ENCODE measurements at places on chromosomes 1 and 21.

- no peaks in the 10 kb centered on the region for H3K27me3 ChIP-seq
- H3K36me3 ChIP-seq = no peaks in the 10 kb centered on the region
- no peaks in the 10 kb centered on the region for H3K4me1 ChIP-seq
- no peak overlapping the region for H3K4me3 ChIP-seq
- no peak overlapping the region for H3K27ac ChIP-seq
- no peak for DNase-seq
Observed at GRCh38 chr1:45952072-45952471, 148.7 kb downstream of the MAST2 start.

- peak overlapping the region; percentile 53 for H3K4me3 ChIP-seq
- H3K27ac ChIP-seq = peak overlapping the region; percentile 87
- no peaks in the 10 kb centered on the region for H3K4me1 ChIP-seq
- peak; percentile 63 for DNase-seq
Observed at GRCh38 chr1:9196129-9197040, 38.2 kb upstream of the H6PD start.

DNA sequence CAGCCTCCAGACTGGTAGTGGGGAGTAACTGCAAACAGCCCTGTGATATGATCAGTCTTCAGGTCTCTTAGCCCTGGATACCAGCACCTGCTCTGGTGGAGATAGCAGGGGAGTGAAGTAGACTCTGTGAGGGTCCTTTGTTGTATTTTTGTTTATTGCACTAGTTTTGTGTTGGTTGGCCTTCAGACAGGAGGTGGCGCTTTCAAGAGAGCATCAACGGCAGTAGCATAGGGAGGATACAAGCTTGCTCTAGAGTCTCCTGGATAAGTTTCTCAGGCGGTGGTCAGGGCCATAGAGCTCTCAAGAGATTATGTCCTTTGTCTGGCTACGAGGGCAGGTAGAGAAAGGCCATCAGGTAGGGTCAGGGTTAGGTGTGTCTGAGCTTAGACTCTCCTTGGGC, 116.4 kb downstream of the USH2A start:
- no peaks in the 10 kb centered on the region for H3K27me3 ChIP-seq
- no peak overlapping the region for H3K4me3 ChIP-seq
- no peak for DNase-seq
- H3K36me3 ChIP-seq = no peaks in the 10 kb centered on the region

GRCh38 chr1:190507357-190507756, 29.7 kb upstream of the BRINP3 start:
- no peaks in the 10 kb centered on the region for H3K4me1 ChIP-seq
- no peak for DNase-seq
- no peak overlapping the region for H3K27ac ChIP-seq
- H3K36me3 ChIP-seq = no peaks in the 10 kb centered on the region
- no peaks in the 10 kb centered on the region for H3K27me3 ChIP-seq

GRCh38 chr1:217524787-217525520, 105.9 kb downstream of the GPATCH2 start:
- no peaks in the 10 kb centered on the region for H3K36me3 ChIP-seq
- no peaks in the 10 kb centered on the region for H3K4me1 ChIP-seq
- no peak for DNase-seq
- no peak overlapping the region for H3K4me3 ChIP-seq
- no peak overlapping the region for H3K27ac ChIP-seq

DNA sequence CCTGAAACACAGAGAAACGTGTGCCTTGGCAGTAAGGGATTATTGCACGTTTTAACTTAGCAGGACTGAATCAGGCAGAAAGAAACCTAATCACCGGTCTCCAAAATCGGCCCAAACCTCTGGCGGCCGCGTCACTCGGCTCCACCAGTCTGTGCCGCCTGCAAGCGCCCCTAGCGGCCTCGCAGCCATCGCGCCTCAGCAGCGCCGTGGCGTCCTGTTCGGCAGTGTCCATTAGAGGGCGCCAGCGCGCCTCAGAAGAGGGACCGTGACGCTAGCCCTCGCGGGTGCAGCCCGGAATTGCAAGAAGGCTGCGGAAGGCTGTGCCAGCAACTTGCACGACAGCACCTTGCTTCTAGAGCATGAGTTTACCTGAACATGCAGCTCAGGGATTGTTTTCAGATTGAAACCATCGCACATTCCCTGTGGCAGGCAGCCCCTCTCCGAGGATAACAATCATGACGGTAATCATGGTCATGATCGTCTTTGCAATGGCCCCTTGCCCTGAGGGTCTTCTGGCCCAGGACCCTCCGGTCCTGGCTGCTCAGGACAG, 164.4 kb downstream of the TRIM33 start:
- peak; percentile 95 for DNase-seq
- peak overlapping the region; percentile 88 for H3K27ac ChIP-seq
- H3K27me3 ChIP-seq = no peaks in the 10 kb centered on the region
- H3K4me3 ChIP-seq = peak overlapping the region; percentile 35

DNA sequence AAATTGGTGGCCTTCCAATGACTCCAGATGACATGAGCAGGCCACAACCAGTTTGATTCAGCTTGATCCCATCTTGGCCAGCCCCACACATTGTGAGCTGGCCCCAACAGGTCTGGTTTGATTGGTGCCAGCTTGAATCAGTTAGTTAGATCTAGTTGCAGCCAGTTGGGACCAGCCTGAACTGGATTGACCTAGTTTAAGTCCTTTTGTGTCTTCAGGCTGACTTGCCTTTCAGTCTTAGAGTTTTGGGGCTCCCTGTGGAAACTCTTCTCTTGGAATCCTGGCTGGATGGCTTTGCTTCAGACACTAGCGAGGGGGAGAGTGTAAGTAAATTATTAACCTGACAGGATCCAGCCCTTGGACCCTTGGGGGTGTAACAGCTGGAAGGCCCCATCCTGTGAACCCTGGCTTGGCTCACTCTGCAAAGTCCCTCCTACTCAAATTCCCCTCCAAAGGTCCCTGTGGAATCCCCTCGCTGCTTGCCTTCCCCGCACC, 36.2 kb upstream of the POU3F1 start:
- DNase-seq = no peak
- no peak overlapping the region for H3K27ac ChIP-seq
- no peaks in the 10 kb centered on the region for H3K4me1 ChIP-seq
- H3K36me3 ChIP-seq = no peaks in the 10 kb centered on the region

DNA sequence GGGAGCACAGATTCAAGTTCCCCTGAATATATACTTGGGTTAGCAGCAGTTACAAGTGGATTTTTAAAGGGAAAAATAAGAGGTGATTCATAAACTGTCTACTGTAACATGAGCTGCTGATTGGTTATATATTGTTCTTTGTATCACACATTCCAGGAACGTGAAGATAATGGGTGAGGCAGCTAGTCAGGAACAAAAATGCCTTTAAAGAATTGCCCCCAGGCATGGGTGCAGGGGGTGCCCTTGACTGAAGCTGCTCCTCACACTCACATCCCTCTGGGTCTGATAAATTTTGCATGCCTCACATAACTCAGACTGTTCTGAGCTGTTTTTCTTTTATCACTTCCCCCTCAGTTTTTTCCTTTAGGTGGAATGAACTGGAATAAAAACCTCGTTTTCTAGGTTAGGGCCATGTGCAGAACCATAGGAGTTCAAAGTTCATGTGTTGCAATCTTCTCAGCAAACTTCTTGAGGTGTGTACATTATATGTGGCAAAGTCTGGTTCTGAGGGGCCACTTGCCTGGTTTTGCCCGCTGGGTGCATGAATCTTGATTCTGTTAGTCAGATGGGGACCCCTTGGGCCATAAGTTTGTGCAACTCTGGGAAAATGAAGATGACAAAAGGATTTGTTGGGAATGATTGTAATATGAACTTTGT, 21.1 kb downstream of the TBX19 start:
- H3K4me3 ChIP-seq = no peak overlapping the region
- H3K27me3 ChIP-seq = no peaks in the 10 kb centered on the region
- H3K27ac ChIP-seq = no peak overlapping the region
- DNase-seq = no peak
- no peaks in the 10 kb centered on the region for H3K36me3 ChIP-seq

DNA sequence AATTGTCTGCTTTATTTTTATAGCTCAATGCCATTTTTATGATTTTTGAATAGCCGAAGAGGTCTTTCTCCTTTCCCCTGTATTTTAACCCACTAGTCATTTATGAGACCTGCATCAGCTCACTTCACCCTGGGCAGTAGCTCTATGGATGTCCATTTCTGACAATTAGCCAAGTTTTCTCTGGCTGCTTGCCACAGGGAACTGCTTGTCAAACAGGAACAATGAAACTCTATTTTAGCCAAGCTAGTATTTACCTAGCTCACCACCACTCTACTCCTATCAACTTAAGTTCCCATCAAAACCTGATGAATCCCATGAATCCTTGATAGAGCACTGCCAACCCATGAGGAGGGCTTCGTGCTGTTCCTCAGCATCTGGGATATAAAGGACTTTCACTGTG, 406.7 kb downstream of the RWDD3 start:
- H3K4me3 ChIP-seq = no peak overlapping the region
- H3K36me3 ChIP-seq = no peaks in the 10 kb centered on the region
- peak overlapping the region; percentile 63 for H3K27ac ChIP-seq
- H3K4me1 ChIP-seq = no peaks in the 10 kb centered on the region
- H3K27me3 ChIP-seq = no peaks in the 10 kb centered on the region

GRCh38 chr1:233664253-233664652, 50.3 kb downstream of the KCNK1 start:
- peak overlapping the region; percentile 31 for H3K27ac ChIP-seq
- H3K4me3 ChIP-seq = no peak overlapping the region
- no peaks in the 10 kb centered on the region for H3K27me3 ChIP-seq
- no peaks in the 10 kb centered on the region for H3K4me1 ChIP-seq
- DNase-seq = no peak

GRCh38 chr1:227944931-227945890, 2.5 kb downstream of the WNT9A start:
- no peaks in the 10 kb centered on the region for H3K27me3 ChIP-seq
- H3K4me1 ChIP-seq = peaks cover 11% of the 10 kb centered on the region
- no peaks in the 10 kb centered on the region for H3K36me3 ChIP-seq
- H3K27ac ChIP-seq = peak overlapping the region; percentile 78

All from breast epithelium (tissue), 4 donors.